ENCODE measurements at places on chromosomes 4 and X.

DNA sequence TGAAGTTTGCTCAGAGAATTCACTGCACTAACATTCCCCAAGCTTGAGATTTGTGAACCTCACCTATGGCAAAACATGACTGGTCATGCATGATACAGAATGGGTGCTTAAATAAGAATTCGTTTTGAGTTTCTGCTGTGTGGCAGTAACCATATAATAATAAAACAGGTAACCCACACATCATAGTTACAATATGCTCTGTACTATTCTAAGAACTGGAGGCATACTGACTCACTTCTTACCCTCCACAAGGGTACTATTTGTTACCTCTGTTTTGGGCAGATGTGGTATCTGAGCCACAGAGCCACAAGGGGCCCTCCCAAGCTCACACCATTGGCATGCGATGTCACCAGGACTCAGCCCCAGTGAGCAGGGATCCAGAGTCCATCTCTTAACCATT, 17.6 kb downstream of the SLC2A9 start:
- no peak for DNase-seq

DNA sequence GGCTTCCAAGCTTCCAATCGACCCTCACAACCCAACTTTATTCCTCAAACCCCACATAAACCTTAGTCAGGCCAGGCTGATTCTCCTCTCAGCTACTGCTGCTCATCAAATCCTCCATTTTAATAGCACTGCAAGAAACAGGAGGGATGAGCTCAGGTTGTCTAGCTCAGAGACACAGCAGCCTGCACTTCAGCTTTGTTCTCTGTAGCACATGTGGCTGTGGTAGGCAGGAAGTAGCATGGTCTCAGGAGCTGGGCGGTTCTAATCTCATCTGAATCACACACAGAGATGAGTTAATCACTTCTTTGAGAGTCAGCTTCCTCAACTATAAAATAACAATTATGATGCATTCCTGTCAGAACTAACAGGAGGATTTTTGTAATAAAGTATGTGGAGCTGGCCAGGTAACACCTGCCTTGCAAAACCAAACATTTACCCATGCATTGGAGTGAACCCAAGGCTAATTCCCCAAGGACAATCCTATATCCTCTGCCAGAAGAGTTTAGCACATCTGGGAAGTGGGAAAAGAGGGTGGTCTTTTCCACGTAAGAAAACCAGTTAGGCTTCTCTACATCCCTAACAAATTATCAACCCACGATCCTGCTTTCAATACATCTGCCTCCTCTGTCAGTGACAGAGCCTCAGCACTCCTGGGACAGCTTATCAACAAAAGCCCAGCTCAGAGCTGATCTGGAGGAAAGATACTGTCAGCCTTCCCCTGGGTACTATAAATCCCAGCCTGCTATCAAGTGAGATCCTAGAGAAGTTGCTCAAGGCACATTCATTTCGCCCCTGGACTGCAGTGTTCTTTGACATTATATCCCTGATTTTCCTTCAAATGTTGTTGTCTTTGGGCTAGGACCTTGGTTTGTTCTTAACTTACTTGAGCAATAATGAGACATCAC, 32.8 kb downstream of the ELOVL6 start:
- peak; percentile 58 for DNase-seq

DNA sequence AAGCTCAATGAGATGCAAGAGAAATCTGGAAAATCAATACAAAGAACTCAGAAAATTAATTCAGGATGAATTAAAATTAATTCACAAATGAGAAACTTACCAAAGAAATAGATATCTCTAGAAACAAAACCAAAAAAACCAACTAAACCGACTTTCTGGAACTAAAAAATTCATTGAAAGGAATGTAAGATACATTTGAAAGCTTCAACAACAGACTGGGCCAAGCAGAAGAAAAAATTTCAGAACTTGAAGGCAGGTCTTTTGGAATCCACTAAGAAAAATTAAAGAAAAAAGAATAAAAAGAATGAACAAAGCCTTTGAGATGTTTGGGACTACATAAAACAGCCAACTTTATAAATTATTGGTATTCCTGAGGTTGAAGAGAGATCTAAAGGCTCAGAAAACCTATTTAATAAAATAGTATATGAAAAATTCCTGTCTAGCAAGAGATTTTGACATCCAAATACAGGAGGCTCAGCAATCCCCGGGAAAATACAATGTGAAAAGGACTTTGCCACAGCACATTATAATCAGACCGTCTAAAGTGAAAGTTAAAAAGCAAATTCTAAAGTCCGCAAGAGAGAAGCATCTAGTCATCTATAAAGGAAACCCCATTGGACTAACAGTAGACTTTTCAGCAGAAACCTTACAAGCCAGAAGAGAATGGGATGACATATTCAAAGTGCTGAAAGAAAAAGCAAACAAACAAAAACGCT, 44.2 kb downstream of the NAT8L start:
- no peak for DNase-seq

DNA sequence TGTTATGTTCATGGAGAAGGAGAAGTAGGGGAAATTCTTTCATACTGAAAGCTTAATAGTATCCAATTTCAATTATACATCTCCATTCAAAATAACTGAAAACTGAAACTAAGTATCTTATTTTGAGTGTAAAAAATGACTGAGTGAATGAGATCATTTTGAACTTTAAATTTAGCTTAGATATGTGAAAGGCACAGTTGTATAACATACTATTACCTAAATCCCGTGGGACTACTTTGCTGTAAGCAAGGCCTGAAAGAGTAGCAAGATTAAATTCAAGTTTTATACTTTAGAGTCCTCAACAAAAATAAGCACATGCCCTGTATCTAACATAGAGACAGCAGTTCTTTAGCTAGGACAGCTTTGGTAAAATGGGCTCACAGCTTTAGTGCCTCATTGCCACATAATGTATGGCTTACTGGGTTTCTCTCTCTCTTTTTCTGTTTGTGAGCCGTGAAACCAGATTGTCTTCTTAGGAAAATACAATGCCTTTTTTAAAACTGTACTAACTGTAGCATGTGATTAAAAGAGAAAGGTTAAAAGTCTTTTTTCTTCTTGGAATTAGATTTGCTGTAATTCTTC, 43.2 kb downstream of the GSTCD start:
- no peak for DNase-seq

DNA sequence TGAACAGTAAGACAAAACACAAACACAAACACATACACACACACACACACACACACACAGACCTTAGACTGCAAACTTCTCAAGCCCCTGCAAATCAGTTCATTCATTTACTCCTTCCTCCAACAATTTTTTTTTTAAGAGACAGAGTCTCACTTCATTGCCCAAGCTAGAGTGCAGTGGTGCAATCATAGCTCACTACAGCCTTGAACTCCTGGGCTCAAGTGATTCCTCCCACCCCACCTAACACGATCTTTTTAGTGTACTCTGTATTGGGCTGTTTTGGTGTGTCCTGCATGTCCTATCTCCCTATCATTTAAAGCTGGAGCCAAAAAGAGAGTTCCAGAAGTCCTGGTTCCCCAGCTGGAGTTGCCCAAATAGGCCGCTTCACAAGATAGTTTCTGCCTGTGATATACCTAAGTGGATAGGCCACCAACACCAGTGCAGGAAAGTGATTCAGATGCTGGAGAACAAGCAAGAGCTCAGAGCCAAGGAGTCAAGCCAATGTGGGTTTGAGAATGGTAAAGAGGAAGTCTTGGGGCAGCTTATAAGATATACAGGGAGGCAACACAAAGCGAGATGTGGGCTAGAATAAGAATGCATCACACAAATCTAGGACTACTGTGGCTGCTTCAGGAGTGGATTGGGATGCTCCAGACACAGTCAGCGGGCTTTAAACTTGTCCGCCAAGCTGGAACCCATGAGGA, 85.4 kb upstream of the RAPGEF2 start:
- DNase-seq = no peak

DNA sequence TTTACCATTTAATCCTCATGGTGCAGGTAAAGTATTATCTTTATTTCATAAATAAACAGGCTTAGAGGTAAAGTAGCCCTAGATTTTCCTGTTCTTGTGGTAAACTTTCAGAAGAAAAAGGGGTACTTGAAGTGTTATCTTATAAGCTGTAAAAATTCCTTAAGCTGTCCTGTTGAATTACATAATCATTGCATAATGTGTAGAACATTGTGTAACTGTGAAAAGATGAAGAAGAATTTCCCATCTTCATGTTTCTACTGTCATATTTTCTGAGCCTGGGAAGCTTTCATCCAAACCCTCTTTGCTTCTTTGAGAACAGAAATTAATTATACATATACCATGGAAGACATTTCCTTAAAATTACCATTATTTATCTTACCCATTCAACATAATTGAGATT, 90.5 kb downstream of the ELOVL6 start:
- peak; percentile 76 for DNase-seq

- DNase-seq = no peak
These were observed 28.5 kb downstream of the TAF7L start for GRCh38 chrX:101262590-101262989.

DNA sequence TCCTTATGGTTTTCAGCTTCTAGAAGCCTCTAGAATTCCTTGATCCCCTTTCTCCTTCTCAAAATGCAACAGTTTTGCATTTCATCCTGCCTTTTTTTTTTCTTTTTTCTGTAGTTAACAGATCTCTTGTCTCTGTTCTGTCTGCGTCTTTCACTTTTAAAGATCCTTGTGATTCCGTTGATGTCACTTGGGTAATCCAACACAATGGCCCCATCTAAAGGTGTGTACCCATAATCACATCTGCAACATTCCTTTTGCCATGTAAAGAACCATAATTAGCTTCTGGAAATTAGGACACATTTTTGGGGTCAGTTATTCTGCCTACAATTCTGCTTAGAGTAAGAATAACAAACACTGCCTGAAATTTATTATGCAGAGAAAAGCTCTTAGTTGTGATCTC, 1180.9 kb upstream of the ADGRL3 start:
- no peak for DNase-seq

DNA sequence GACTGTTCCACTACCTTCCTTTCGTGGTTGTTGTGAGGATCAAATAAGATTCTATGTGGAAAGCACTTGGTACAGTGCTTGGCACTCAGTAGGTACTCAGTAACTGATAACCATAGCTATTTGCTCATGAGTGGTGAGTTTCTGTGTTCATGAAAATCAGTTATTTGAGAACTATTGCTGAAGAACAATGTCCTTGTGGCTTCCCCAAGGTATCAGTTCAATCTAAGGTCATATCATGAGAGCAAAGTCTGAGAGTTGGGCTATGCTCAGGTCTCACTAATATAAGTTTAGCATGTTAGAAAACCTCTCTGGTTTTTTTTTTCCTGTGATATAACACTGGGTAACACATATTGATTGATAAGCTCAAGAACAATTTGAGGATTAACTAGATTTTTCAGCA, 147.8 kb downstream of the GRIA3 start:
- DNase-seq = no peak

GRCh38 chr4:90137555-90137954, 10.4 kb downstream of the CCSER1 start:
- no peak for DNase-seq

DNA sequence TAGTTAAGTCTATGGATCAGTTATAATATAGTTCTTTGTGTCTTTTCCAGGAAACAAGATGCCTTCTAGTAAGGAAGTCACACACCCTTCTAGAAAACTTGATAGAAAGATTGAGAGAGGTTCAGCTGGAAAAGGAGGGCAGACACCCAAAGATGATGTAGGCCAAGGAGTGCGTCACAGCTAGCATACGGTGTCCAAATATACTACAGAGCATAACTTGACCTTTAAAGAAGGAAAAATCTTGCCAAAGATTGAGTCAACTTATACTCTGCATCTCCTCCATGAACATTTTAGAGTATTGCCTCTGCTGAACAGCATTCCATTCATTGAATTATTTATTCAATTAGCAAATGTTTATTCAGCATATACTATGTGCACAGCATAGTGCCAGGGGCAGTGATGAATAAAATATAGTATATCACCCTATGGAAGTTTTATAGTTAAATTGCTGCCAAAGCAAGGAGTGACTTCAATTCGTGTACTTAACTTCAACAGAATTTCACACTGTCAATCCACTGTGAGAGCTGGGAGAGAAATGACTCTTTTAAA, 51.9 kb upstream of the SLC6A14 start:
- DNase-seq = no peak

DNA sequence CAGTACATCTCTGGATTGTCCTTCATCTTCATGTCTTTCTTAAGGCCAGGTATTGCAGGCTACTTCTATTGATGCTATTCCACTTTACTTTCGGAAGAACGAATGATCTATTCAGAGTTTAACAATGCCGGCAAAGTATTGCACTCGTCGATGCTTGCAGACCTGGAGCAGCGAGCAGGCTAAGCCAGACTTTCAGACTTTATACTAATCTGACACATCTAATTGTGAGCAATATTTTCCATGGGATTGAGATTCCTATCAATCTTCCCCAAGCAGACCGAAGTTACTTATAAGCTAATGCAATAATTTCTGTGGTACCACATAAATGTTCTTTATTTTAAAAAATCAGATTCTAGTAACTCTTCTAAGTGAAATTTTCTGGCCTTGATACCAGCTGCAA, 1.6 kb downstream of the EMCN start:
- no peak for DNase-seq

Data from suppressor macrophage treated with lipopolysaccharide for 1 hour (primary cell).